Effector CD4-positive, alpha-beta T cell (primary cell): ENCODE measurements at places on chromosomes 3 and 15.

DNA sequence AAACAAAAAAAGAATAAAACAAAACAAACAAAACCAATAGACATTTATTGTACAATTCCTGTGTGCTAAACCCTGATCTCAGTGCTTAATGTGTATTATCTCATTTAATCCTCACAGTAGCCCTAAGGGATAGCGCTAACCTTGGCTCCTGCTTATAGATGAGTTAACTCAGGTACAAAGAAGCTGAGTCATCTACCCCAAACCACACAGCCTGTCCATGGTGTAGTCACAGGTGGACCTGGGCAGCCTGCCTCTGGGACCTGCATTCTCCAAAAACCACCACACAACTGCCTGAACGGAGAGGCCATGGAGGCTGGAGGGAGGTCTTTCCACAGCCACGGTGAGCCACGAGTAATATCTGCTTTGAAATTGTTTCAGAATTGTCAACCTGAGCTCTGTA, 5.5 kb upstream of the CLN6 start:
- DNase-seq: no peak

DNA sequence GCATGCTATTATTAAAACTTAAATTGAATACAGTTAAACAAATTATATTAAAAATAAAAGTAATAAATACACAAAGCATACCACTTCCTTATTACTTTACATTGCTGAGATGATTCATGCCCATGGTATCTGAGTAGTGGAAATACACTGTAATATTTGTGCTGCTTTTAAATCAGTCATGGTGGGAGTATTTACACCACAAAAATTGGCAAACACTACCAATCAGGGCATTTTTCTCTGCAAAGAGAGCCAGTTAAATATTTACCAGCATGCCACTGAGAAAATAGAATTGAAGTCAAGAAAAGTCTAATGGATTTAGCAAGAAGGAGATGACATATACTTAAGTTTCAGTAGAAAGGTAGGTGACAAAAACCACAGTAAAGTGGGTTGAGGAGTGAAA, 19.6 kb downstream of the PPARG start:
- DNase-seq: no peak

- DNase-seq: no peak
Measured at GRCh38 chr15:38559636-38560307, 4.8 kb downstream of the RASGRP1 start.

DNA sequence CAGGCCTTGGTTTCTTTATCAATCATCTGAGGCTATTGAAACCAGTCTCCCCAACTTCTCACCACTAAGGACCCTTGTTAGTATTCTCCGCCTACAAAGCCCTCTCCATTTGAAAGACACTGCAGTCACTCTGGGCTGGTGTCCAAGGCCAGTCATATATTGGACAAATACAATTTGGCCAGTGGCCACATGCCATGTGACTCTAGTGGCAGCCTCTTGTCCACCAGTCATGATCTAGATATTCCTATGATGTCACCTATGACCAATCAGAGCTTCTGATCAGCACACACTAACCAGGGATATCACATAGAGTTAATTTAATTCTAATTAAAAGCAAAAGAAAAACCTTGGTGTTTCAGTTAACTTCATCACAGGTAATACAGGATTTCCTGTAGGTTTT, 68.2 kb downstream of the RAB11A start:
- DNase-seq: no peak

- DNase-seq: no peak
Measured at GRCh38 chr15:43268111-43269105, 1.7 kb upstream of the TGM5 start.

- DNase-seq: no peak
Measured at GRCh38 chr3:169269005-169269404, 394.5 kb downstream of the MECOM start.

DNA sequence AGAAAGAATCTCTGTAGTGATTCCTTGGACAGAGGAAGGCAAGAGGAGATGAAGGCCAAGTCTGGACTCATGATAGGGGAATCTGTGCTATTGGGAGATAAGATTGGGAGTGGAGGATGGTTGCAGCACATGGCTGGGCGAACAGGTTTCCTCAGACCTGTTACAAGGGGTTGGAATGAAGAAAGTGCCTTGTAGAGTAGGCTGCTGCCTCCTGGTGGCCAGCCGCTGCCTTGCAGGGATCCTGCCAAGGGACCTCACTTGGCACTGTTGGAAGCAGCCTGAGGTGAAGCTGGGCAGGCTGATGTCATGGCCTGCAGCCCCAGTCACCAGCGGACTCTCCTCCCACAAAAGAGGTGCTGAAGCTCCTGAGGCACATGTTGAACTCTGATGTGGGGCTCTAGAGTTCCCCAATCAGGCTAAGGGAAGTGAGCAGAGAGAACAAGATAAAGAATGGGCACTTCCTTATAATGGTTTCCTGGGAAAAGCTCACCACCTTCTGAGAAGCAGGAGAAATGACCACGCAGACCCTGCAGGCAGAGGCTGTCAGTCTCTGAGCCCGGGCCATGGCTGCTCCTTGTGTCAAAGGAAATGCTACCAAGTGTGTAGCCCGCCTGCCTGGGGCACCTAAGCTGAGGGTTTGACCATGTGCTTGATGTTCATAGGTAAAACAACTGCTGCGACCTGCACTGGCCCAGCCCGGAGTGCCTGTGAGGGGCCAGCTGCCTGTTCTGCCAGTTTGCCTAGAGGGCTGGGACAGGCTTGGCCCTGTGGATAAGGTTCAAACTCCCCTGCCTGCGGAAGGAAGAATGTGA, 1.6 kb upstream of the TEX264 start:
- DNase-seq: peak; percentile 79

DNA sequence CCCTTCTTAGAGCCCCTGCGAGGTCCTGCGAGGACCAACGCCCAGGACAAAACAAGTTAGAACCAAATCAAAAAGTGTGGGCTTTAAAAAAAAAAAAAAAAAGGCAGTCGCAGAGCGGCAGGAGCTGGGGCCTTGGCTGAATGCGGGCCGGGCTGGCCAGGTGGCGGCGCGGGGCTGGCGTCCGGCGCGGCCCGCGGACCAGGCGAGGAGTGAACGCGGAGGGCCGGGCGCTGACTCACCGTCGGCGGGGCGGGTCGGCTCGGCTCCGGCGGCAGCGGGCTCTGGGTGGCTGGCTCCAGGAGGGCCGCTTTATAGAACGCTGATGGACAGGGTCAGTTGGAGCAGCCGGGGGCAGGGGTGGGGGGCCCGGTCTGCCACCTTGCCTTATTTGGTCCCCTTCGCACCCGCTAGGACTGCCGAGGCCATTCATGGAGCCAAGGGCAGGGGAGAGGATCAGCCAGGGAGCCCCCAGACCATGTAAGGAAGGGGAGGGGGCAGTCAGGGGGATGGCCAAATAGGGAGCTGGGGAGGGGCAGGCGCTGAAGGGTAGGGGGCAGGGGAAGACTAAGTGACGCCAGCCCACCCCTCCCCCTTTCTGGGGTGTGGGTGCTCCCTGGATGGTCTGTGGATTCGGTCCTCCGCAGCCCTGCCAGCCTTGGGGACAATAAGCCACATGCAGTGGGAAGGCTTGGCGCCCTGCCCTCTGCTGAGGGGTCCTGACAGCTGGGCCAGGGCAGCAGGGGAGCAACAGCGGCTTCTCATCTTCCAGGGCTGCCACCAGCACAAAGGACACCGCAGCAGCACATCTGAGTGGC, at the start of gene ACTC1:
Gene ACTC1, minus strand, starts transcription at position 283 of the 815 bp plus-strand sequence. CDS start 741 bp downstream, outside the sequence.
- no peak for DNase-seq
